ENCODE measurements at places on chromosomes 13 and 19.

DNA sequence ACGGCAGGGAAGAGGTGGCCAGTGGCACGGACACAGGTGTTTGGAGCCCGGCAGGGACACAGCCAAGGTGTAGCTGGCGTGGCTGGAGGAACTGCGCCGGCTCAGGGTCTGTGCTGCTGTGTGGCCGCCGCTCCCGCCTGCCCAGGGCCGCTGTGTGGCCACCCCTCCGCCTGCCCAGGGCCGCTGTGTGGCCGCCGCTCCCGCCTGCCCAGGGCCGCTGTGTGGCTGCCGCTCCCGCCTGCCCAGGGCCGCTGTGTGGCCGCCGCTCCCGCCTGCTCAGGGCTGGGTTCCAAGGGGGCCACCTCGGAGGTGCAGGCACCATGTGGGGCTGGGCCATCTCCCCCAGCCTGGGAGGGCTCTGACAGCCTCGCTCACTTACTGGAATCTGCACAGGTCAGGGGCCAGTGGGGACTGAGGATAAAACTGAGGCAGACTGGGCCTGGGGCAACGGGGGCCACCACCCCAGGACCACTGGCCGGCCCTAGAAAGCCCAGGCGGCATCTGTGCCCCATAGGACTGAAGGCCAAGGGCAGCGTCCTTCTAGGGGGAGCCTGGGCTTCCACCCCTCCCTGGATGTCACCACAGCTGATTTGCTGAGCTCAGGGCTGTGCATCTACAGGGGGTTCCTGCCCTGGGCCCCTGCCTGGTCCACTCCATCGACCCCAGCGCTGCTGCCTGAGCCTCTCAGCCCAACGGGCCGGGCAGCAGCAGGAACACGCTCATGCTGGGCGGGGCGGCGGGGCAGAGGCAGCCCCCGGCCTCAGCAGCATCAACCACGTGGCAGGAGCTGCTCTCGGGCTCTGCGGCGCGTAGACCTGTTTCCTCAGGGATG lies 21.5 kb downstream of the C13orf46 start:
- DNase-seq: no peak

GRCh38 chr19:40321566-40322270 lies 26.5 kb downstream of the C19orf47 start:
- no peak for DNase-seq

DNA sequence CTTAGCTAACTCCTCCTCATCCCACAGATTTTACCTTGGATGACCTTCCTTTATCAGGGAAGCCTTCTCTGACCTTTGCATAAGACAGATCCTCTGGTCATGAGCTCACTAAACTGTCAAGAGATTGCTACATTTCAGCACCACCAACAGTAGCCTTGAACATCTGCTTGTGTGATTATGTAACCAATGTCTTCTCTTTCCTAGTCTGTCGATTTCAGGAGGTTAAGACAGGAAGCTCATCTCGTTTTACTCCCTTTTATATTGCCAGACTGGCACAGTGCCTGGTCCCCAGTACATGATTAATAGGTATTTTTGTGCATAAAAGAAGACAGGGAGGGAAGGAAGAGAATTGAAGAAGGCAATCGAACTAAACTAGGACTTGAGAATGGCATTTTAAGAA lies 1697.7 kb downstream of the EFNB2 start:
- no peak for DNase-seq

GRCh38 chr13:80339912-80340650 lies 845 bp downstream of the SPRY2 start:
- DNase-seq: no peak

DNA sequence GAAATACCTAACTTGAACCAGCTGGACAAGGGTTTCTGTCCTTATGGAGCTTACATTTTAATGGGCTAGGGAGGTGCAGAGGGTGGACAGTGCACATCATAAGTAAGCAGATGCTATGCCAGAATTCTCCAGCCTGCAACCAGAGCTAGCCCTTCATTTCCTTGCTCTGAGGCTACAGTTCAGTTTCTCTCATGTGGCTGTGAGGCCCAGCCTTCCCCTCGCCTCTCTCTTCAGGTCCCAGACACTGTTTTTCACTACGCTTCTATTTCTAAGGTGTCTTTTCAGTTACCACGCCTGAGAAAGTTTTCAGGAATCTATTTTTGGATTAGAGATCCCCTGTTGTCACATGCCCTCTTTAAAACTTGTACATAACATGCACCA lies 141.9 kb downstream of the PCCA start:
- DNase-seq: no peak
